ENCODE measurements at places on chromosomes 1 and 21.
A peak's percentile ranks its signal among the peaks of the same experiment; 100 is the strongest.

DNA sequence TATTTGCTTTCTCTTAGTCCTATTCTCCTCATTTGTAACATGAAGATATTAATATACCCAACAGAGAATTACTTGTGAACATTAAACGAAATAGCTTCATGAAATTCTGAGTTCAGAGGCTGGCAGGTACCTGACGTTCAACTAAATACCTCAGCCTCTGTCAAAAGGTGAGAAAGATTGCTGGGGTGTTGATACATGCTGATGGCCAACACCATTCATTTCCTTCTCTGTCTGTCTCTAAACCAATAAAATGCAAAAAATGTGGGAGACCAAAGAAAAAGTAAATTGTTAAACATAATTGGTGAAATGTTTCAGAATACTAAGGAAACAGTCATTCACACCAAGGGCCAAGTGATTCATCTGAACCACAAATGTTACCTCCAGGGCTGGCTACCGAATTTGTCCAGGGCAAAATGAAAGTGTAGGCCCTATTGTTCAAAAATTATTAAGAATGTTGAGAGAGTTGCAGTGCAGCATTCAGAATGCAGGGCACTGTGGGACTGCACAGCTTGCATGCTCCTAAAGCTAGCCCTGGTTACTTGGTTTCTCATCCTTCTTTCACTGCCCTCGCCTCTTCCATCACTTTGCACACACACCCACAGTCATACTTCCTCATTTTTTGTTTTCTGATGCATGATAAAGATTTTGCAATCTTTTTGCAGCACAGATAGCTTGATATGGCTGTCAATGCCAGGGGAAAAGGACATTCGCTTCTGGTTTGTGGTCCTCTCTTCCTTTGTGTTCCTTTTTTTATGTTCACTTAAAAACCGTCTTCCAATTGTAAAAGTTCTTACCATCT, 414.3 kb upstream of the NR5A2 start:
- no peak for DNase-seq

GRCh38 chr21:25381936-25382452, 225.3 kb downstream of the MRPL39 start:
- DNase-seq, result no peak

DNA sequence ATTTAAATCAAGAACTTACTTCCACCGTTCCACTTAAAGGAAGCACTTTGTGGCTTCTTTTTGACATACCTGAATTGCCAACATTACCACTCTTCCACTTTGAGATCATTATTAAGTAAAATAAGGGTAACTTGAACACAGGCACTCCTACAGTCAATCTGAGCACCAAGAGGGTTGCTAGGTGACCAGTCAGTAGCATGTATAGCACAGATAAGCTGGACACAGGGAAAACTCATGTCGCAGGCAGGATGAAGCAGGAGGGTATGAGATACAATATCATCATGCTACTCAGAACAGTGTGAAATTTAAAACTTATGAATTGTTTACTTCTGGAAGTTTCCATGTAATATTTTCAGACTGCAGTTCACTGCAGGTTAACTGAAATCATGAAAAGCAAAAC, 47.0 kb upstream of the RAP1GAP start:
- no peak for DNase-seq

DNA sequence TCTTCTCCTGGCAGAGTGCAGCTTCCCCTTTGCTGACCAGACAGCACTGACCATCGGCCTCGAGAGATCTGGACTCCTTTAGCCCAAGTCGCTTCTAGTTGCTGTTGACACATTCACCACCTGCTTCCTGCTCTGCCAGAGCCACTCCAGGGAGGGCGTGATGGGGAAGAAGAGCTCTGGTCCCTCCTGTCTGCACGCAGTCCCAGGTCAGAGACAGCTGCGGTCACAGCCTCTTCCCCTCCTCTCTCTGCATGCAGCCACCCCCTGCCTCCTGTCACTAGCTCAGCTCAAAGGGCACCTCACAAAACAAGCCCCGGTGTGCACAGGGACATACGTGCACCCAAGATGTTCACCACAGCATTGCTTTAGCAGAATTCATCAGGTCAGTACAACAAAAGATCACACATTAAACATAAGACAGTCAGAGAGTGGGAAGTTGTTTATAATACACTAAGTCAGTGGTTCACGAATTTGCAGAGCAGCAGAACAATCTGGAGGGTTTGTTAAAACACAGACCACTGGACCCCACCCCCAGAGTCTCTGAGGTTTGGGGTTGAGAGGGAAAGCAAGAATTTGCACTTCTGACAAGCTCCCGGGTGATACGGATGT, 132.9 kb downstream of the SYF2 start:
- peak; percentile 15 for DNase-seq

GRCh38 chr1:81007024-81007423, 793.7 kb upstream of the ADGRL2 start:
- DNase-seq, result no peak

DNA sequence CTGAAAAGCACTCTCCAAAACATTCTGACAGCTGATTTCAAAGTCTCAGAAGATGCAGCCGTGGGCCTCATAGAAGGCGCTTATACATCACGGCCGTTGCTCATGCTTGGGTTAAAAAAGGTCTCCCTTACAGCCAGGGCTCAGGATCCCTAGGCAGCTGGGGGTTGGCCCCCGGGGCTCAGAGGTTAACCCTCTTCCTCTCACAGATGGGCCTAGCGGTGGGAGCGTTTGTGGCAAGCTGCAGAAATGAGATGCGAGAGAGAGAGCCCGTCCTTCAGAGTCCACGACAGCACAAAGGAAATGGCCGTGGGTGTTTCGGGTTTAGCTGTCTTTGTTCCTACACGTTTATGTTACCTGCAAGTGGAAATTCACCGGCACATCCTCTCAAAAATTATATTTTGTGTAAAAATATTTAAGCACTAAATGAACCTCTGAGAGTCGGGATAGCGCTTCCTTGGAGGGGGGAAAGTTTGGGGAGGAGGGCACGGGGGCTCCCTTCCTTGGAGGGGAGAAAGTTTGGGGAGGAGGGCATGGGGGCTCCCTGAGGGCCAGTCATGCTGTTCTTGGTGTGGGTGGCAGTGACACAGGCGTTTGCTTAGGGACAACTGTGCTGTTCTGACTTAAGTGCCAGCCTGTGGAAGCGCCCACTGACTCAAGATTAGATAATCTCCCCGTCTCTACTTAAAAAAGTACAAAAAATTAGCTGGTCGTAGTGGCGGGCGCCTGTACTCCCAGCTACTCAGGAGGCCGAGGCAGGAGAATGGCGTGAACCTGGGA, 20.5 kb upstream of the PRDM15 start:
- peak; percentile 23 for DNase-seq

DNA sequence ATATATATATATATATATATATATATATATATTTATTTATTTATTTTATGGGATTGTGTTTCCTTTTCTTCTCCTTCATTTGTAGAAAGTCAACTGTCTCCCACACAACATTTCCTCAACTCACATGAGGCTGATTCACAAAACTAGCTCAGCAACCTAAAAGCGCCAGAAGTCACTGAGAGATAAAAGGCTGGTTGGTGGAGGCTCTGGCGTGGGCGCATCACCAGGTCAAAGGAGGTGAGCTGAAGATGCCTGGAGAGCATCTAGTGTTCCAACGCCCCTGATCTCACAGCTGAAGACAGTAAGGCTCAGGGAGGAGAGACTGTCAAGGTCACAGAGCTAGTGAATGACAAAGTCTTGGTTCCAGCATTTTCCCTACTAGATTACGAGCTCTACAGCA, 78.0 kb downstream of the HLCS start:
- DNase-seq, result no peak

DNA sequence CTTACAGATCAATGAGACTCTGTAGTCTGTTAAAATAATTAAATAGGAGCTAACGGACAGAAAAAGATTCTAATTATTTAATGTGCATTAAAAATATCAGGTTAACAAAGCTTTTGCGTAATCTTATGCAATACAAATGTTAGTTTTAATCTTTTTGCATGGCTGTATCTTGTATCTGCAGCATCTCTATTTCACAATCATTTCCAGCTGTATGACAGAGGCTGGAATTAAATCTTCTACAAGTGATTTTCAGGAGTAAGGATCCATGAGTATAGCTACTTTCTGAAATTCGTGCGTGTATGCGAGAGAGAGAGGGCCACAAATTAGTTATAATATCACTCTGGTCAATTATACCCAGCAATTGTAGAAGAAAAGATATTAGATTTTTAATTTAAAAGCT, 1446.8 kb downstream of the NCAM2 start:
- no peak for DNase-seq

DNA sequence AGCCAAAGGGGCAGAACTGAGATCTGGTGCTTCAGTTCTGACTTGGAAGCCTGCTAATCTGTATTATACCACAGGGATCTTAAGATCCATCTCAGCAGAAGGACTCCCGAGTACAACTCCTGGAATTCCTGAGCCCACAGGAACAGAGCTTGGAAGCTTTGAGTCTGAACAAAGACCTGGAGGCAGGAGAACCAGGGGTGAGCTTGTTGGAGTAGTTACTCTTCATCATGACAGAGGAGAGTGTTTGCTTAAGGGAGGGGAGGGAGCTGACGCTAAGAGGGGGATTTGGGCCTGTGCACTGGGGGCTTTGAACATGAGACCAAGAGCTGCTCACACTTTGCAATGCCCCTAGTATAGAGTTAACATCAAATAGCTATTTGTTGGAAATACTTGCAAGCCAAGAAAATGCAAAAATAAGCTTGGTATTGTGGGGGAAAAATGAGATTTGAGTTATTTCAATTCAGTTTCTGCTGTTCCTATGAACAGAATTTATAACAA, 41.1 kb upstream of the TRABD2B start:
- no peak for DNase-seq

DNA sequence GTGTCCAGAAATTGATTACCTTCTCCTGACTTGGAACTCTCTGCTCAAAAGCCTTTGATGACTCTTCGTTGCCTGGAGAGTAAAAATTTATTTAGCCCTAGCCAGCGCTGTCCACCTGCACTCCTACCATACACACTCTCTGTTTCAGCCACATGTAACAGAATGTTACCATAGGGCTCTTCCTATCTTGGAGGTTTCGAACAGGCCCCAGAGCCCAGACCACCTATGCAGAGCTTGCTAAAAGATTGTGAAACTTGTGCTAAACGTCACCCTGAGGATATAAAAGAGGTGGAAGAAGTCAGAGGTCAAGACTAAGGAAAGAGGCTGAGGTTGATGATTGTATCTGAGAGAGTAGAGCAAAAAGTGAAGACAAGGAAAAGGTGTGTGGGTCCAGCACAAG, 237.0 kb upstream of the HOOK1 start:
- DNase-seq, result no peak

- DNase-seq, result no peak
Observed at GRCh38 chr1:234862944-234863515, 253.1 kb upstream of the IRF2BP2 start.

GRCh38 chr1:93528412-93528811, 80.5 kb downstream of the FNBP1L start:
- DNase-seq, result no peak

DNA sequence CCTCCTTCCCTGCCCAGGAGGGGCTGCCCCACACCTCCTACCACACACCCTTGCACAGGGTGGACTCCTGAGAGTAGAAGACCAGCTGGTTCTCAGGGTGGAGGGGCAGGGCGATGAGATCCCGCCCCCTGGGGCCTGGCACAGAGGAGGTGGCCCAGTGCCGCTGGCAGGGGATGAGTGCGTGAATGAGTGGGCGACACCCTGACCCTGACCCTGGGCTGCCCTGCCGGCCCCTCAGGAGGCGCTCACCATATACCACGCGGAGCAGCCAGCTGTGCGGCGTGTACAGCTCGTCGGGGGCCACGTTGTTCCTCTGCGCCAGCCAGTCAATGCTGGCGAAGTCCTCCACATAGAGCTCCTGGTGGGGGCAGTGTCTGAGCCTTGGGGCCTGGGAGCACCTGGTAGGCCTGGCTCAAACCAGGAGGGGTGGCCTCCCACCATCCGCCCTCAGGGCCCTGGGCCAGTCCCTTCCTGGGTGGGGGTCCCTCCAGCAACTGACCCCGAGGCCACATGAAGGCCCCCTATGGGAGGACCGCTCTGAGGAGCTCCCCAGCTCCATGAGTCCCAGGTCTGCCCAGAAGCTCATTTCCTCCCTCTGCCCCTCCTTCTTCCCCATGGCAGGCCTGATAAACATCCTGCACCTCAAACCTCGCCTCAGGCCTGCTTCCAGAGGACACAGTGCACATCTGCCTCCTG, 13.0 kb downstream of the LSS start:
- DNase-seq, result no peak

DNA sequence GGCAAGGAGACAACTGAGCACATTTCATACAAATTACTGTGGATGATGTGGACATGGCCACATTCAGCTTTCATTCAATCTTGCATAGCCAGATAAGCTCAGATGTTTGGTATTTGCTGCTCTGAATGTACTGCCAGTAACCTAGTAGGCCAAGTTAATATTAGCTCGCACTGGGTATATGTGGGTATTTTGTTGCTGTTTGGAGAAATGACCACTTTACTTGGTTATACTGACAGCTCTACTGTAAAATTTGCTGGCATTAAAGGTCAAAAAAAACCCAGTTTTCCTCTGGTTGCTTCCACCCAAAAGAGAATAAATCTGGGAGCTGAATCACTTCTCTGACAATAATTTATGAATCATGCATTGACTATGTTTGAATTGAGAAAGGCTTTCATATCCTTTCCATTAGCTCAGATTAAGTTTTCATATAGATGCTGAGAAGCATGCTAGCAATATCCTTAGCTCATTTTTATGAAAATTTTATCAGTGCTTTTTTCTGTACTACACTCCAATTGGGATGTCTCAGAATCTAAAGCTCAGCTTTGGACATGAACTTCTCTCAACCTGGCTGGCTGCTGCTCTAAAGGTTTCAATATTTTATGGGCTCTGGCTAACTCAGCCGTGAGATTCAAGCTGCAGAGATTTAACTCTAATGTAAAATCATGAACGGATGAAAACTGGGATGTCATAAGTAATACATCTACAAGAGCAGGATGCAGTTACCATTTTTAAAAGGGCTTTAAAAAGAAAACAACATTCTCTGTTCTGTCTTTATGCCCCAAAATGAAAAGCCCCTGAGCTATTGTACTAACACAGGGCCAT, 330.0 kb downstream of the BARHL2 start:
- DNase-seq, result no peak

DNA sequence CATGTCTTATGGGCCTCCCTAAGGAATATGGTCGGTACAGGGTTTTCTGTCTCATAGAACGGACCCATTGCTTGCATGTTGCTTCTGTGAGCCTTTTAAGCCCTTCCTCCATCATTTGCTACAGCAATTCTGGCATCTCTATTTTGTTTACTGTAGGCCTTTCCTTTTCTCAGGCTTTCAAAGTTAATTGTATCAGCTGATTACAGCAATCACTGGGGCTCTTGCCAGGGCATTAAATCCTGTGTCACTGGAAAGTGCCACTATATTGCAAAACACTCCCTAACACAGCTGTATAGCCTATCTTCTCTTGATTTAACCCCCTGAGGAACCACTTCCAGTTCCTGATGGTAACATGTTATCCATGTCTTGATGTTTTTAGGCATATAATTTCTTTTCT, 156.5 kb downstream of the PDE4B start:
- DNase-seq, result no peak

GRCh38 chr21:16211339-16212303, 481.8 kb downstream of the USP25 start:
- no peak for DNase-seq

All from CD4-positive, alpha-beta T cell (primary cell).